GDM1 (cell line): ENCODE measurements at places on chromosomes 3 and 15.

DNA sequence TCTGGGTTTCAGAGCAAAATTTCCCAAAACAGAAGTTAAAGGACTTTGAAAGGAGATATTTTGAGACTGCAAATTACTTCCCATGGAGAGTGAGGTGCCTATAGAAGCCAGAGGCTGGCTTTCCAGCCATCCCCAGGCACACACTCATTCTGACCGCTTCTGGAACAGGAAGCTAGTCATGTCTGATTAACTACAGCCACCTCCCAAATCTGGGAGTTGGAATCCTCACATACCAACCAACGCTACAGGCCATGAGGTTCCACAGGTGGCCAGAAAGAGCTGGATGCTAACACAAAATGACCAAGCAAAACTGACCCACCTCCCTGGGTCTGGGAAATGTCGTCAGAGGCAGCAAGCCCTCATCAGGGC is 87.2 kb downstream of the SNRK start:
- no peak for DNase-seq

DNA sequence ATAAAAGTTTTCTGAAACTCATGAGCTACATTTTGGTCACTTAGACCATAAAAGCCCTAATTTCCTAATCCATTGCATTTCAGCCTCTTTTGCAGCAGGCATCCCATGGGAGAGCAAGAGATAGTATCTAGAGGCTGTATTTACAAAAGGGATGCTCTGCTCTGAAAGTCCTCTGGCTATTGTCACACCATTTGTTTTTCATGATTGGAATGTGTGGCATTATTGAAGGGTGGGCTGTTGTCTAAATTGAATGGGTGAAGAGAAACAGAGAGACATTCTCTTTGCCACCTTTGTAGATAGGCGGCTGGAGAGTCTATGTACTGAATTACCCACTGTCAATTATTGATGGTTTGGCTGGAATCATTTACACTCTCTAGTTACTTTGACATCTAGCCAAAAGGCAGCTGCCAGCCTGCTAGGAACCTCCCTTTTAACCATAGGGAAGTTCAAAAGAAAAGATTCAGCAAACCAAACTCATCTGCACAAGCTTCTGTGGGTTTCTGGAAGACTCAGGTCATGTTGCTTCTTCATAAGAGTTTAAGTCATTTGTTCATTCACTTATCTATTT is 89.8 kb upstream of the RARB start:
- no peak for DNase-seq

GRCh38 chr3:33364531-33365128 is 75.6 kb downstream of the UBP1 start:
- no peak for DNase-seq

DNA sequence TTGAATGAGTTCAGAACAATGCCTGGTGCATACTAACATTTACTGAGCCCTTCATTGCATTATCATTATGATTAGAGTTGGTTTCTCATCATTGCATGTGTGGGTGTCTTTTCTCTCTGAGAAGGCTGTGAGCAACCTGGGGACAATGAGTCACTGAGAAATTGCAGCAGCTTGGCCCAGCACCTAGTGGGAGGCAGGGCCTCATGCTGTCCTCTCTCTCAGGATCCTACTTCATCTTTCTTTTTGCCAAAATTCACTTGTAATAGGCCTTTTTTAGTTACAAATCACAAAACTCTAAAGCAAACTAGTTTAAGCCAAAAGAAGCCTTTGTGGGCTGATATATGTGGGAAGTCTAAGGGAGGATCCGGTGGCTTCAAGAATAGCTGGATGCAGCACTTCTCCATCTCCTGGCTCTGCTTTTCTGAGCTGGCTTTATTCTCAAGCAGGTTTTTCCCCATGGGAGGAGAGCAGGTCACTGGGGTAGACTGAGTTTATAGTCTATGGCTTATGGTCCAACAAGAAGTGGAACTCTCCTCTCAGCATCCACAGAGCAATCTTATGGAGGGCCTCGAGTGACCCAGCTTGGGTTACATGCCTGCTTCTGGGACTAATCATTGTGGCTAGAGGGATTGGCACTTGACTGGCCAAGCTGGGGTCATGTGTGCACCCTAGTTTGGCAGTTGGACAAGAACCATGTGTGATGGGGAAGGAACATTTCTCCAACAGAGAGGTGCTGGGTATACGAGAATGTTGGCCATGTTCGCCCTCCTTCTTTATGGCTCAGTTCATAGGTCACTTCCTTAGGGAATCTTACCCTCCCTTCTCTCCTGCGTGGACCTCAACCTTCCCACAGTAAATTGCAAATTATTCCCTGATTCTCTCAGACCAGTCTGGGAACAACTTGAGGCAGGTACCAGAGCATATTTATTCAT is 8.7 kb upstream of the CAMK1 start:
- DNase-seq = no peak

GRCh38 chr3:53376679-53377078 is 29.3 kb upstream of the DCP1A start:
- DNase-seq = no peak

DNA sequence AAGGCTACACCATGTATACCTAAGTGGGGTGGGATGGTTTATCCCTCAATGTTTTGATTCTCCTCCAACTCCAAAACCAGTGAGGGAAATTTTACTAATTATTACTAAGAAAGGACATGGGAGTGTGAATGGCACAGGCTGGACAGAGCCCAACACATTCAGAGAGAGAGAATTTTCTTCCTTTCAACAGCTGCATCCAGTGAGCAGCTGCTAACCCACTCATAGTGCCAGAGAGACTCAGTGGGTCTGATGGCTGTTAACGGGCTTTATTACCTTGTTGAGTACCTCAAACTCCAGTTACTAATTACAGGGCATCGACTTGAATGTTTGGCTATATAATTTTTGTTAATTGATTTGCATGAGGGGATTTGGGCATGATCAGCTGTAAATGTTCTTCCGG is 75.8 kb downstream of the RORA start:
- no peak for DNase-seq

GRCh38 chr3:23508464-23508863 is 297.3 kb upstream of the UBE2E1 start:
- no peak for DNase-seq

GRCh38 chr3:133845127-133845526 is 39.5 kb downstream of the SRPRB start:
- DNase-seq = no peak

- DNase-seq = no peak
Observed at GRCh38 chr15:71201477-71201876, 86.2 kb downstream of the THSD4 start.

- no peak for DNase-seq
Observed at GRCh38 chr3:36366308-36366707, 14.0 kb upstream of the STAC start.

- no peak for DNase-seq
Observed at GRCh38 chr3:114299941-114300624, 6.3 kb downstream of the TIGIT start.

GRCh38 chr15:33089878-33090757 is 104.4 kb downstream of the FMN1 start:
- DNase-seq = no peak

DNA sequence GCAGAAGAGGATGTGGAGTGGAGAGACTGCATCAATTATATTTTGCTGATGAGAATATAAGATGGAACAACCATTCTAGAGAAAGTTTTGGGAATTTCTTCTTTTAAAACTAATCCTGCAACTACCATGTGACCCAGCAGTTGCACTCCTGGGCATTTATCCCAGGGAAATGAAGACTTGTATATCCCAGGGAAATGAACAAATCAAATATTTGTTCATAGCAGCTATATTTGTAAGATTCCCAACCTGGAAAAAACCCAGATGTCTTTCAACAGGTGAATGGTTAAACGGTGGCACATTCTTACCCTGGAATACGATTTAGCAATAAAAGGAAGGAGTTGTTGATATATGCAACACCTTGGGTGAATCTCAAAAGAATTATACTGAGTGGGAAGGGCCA is 385.3 kb upstream of the TPRG1 start:
- DNase-seq = no peak

DNA sequence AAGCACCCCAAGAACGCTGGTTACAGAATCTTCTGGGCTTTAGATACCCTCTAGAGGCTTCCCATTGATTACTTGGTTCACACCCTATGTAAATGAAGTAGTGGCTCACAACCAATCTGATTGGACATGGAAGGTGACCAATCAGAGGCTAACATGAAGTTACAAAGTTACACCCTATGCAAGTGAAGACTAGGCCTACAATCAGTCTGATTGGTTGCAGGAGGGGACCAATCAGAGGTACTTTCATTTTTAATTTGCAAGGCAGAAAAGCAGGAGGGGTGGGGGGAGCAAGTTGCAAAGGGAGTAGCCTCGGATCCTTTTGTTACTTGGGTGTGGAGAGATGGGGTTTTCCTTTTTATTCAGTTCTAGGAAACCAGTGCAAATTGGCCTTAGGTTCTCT is 11.1 kb upstream of the RTP2 start:
- peak; percentile 31 for DNase-seq

DNA sequence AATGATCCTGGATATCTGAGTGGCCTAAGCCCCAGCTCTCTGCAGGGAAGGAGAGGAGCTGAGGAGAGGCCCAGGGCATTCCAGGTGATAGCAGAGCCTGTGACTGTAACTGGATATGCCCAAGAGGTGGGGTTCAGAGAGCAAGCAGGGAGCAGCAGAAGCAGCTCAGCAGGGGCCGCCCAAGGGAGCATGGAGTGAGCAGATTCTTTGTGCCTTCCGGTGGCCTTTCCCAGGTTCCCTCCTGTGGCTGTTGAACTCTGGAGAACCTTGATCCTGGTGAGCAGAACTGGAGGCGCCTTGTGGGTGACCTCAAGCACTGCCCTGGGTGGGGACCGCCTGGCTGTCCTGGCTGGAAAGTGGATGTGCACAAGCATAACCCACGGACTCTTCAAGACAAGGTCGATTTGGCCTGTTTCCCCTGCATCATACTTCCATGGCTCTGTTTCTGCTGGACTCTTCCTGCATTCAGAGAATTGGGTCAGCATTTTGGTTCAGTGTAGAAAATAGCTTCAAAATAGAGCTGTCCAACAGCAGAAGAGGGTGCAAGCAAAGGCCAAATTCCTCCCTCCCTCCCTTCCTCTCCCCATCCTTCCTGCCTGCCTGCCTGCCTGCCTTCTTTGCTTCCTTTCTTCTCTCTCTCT is 76.1 kb downstream of the ARNT2 start:
- DNase-seq = no peak

DNA sequence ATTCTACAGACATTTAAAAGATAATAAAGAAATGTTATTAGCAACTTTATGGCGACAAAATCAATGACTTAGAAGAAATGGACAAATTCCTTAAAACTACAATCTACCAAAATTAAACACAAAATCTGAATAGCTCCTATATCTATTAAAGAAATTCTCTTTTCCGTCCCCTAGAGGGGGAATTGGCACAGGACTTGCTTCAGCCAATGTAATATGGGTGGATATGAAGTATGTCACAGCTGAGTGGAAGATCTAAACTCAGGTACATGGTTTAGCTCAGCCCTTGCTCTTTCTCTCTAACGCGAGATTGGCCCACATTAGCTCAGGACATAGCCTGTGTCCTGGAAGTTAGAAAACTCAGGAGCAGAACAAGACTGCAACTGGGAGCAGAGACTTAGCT is 79.3 kb downstream of the DNAH12 start:
- no peak for DNase-seq

DNA sequence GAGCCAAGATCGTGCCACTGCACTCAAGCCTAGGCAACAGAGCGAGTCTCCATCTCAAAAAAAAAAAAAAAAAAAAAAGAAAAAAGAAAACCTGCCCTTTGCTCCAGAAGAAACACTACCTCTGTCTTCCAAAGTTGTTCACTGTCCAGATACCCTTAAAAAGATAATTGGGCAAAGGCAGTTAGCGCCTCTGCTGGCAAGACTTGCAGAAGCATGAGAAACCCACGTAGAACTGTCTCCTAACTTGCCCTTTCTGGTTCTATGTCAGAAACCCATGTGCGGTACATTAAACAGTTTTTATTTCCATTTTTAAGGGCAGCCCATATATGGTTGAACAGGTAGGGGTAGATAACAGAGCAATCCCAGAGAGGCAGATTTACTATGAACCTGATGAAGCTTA is 1026.4 kb downstream of the ROBO2 start:
- DNase-seq = no peak

DNA sequence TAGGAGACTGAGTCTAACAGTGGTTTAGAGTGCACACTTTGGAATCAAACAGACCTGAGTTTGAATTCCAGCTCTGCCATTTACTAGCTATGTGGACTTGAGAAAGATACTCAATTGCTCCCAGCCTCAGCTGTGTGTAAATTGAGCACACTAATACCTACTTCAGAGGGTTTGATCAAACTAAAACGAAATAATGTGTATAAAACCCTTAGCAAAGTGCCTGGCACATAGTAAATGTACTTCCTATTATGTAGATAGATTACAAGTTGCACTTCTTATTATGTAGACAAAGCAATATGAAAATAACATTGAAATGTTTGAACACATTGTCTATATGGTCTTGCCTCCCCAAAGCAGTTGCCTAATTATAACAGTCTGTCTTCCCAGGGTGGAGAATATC is 180.6 kb downstream of the ANXA2 start:
- DNase-seq = no peak

DNA sequence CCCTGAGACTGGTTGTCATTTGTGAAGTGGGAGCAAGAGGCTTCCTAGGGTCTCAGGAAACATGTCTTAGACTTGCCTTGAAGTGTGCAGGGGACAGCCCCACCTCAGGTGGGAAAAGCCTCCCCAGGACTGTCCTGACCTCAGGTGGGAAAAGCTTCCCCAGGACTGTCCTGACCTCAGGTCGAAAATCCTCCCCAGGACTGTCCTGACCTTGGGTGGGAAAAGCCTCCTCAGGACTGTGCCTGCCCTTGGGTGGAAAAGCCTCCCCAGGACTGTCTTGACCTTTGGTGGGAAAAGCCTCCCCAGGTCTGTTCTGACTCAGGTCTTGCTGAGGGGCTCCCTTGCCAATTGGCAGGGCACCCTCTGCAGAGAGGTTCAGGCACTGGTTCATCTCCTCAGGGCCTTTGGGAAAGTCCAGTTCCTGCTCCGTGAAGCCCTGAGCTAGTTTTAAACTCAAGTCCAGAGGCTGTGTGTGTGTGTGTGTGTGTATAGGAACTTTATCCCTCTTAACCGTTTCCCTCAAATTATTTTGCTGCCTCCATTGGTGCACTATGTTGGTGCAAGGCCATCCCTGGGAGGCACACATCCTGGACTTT is 64.7 kb downstream of the WNT7A start:
- no peak for DNase-seq

DNA sequence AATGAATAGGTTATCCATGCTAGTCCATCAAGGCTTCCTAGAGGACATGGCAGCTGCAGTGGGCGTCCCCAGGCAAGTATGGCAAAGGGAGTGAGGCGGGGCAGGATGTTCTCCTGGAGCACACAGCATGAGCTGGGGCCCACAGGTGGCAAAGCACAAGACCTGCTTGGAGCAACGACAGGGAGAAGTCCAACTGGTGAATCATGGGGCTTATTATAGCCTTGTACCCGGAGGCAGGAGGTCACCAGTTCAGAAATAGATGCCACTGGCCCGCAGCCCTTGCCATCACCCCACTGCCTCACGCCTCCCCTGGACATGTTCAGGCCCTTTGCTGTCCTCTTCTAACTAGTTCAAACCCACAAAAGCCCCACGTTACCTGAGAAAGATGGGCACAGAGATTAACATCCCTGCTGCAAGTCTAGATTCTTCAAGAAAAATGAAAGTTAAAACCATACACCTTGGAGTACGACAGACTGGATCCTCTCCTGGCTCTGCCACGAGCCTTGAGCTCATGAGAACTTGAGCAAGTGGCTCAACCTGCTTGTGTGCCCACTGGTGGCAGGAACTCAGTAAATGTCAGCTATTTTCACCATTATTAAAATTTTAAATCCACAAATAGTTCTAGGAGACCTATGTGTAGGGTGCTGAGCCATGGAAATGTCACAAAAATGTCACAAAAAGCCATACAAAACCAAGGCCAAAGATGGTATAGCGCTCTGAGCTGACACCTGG is 1.8 kb upstream of the SRGAP3 start:
- no peak for DNase-seq
